Activated T-helper 1 cell treated with anti-CD3 and anti-CD28 coated beads, Interleukin-2, amount 50 U/mL, for 16 hours (primary cell): ENCODE measurements at places on chromosomes 7 and 10.

DNA sequence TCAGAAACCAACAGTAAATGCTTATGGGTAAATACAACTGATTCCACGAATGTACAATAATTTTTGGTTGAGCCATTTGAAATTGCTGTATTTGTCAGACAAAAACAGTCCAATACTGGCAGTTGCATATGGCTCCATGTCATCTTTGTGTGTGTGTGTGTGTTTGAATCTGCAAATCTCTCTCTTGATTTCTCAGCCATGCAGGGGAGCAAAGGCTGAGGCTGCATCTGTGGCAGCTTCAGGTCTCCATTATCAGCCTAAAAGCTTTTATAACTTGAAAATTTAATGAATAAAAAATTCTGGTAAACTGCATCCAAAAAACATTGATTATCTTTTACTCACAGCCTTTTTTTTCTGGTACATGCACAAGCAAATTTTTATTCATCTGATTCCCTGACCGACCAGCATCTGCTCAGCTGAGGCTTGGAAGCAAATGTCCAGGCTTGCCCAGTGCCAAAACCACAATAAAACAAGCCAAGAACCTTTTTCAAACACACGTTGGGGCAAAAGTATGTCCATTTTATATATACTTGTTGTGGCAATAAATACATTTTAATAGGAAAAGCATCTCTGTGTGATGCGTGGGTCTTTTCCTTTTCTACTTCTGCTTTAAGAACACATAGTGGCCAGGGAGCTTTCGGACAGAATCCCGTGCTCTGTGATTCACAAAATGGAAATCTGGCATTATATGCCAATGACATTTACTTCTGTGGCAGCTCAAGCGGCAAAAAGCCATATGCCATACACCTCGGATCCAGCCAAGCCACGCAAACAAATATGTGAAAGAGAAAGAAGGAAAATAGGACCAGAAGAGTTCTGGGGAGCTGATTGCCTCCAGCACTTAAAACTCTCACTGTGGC lies 275.6 kb upstream of the AOAH start:
- DNase-seq: no peak

DNA sequence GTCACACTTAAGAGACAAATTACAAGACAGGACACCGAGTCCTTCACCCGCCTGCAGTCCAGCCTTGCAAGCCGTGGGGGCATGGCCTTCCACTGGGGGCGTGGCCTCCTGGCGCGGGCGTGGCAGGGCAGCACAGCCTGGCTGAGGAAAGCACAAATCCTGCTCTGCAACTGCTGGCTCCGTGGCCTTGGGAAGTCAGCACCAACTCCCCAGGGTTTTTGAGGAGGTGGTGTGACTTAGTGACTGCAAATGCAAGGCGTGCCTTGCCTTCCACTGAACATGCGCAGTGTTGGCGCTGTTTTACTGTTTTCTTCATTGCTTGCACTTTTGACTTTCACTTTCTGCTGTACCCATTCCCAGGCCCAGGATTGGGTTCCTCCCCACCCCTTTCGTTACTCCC lies 12.9 kb upstream of the BMS1 start:
- no peak for DNase-seq

- DNase-seq: no peak
These were observed 146.4 kb downstream of the FAM204A start for GRCh38 chr10:118195729-118196128.

- DNase-seq: no peak
These were observed 193.7 kb upstream of the SVIL start for GRCh38 chr10:29828440-29828894.

DNA sequence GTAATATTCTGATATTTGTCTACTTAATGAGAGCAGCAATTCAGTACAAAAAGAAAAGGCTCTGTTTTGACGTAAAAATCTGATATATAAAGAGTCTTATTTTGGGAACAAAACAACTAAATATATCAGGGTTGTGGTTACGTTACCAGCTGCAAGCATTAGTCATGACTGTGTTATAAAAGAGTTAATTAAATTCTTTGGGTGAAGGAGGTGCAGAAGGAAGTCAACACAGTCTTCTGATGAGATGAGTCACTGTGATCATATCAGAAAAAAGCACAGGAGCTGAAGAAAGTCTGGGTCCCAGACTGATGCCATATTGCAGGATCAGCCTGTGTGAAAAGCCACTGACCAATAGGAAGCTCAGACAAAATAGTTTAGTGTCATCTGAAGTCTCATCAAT lies 234.3 kb upstream of the TEX47 start:
- DNase-seq: no peak

DNA sequence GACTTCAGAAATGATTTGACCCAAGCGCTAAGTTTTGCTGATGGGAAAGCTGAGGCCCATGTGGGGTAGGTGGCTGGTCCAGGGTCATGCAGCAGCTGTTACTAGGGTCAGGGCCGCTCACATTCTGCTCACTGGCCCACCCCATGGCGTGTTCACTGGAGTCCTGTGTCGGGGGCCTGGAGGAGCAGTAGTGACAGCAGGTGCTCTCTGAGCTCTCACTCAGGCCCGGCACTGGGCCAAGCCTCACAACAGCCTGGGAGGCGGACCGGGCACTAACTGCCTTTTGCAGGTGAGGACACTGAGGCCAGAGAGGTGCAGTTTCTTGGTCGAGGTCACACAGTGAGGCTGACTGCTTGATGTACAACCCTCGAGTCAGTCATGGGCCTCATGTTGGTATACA lies 82.7 kb downstream of the GLRX3 start:
- DNase-seq: no peak

DNA sequence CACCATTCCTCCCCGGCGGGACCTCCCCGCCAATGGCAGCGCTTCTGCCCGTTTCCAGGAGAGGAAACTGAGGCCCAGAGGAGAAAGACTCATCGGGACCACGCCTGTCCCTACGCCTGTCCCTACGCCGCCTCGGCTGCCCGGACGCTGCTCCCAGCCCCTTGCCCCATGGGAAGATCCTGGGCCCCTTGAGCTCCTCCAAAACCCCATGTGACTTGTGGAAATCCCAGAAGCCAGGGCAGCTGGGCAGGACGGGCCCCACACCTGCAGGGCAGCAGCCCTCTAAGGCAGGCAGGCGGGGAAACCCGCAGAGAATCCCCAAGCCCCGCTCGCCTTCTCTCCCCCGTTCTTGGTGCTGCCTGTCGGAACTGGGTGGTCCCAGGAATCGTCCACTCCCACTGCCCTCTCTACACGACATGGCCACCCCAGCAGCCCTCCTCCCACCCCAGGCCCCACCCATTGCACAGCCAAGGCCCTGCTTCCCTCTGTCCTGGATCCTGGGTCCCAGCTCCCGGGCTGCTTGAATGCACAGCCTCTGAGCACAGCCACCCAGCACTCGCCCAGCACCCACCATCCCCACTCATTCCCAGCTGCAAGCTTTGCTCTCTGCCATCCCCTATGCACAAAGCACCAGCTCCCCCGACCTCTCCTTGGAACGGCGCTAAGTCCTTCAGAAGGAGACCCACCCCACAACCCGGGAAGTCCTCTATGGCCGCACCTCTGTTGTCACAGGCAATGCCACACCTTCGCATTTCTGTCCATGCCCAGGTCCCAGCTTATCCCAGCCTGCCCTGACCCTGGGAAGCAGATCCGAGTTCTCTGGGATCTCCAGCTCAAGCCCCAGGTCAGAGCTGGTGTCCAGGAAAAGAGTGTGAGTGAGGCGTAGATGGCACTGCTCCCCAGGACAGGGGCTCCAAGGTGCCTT lies 50.6 kb downstream of the SLC29A4 start:
- DNase-seq: no peak

- no peak for DNase-seq
These were observed 11.3 kb upstream of the PHYH start for GRCh38 chr10:13311177-13311575.

- no peak for DNase-seq
These were observed 43.2 kb downstream of the DPYSL4 start for GRCh38 chr10:132229834-132230556.

DNA sequence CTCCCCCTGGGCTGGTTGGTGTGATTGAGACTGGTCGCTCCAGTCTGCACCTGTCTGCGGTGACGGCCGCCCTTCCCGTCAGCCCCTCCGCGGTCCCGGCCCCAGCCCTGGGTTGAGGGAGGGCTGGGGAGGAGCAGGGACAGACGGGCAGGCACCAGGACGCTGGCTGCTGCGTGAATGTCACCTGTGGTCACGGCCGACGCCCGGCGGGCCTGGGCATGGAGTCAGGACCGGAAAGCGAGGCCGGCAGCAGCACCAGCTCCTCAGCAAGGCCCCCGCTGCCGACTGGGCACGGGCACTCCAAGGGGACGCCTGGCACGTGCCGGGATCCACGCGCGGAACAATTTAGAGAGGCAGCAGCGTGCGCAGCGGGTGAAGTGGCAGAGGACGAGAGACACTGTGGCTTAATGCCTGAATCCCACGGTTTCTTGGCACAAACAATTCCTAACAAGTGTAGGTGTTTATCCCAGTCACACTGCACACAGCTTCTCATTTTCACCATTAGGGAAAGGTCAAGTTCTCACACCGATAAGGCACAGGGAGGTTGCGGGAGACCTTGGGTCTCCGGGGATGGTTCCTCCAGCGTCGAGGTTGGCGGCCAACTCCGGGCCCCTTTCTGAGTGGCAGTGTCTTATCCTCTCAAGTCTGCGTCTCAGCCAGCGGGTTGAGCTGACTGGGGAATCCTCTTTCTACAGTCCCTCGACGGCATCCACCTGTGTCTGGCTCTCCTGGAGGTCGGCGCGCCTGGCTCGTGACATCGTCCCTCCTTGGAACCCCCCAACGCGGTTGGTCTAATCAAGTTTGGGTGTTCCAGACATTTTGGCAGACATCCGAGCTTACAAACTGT lies 66.4 kb upstream of the ADGRA1 start:
- DNase-seq: no peak

DNA sequence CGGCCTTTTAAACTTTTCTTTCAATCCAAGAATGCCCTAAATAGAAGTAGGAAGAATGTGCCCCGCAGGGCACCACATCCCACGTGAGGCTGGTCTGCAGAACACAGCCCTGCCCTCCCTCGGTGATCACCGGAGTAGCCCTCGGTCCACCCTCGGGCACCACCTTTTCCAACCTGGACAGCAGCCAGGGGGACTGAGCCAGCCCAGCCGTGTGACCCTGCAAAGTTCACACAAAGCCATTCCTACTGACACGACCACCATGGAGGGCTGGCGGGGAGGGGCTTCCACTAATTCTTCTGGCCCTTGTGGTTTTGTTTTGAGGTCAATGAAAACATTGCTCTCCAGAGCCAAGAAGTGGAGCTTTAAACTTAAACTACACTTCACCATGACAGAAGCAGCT lies 132.2 kb downstream of the TCERG1L start:
- no peak for DNase-seq

DNA sequence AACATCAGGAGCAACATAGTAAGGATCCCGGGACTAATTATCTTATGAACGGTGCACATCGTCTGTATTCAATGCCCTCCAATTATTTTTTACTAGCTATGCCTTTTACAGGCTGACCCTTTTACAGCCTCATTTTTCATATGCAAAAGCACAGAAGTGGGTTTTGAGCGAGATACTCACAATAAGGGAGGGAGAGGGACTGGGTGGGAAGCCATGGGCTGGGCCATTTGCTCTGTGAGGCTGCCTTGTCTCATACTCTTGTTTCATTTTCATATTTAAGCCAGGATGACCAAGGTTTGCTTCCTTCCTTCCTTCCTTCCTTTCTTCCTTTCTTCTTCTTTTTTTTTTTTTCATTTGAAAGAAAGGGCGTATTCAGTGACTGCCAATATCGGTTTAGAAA lies 259.3 kb downstream of the TRIL start:
- no peak for DNase-seq

GRCh38 chr10:30343962-30344361 lies 5.1 kb downstream of the MTPAP start:
- DNase-seq: no peak

DNA sequence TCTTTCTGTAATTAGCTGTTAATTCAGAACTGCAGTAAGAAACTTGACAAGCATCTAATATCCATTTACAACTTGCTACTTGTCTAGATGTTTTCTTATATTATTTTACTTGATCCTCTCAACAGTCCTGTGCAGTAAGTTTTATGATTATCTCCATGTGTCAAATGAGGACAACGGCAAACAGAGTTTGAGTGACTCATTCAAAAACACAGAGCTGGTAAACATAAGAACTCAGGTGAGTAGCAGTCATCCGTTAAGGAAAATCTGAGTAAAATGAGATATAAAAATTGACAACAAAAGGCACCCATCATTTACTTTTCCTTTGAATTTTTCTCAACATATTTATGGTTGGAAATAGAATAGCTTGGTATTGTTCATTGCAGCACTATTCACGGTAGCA lies 19.0 kb upstream of the TARP start:
- no peak for DNase-seq

DNA sequence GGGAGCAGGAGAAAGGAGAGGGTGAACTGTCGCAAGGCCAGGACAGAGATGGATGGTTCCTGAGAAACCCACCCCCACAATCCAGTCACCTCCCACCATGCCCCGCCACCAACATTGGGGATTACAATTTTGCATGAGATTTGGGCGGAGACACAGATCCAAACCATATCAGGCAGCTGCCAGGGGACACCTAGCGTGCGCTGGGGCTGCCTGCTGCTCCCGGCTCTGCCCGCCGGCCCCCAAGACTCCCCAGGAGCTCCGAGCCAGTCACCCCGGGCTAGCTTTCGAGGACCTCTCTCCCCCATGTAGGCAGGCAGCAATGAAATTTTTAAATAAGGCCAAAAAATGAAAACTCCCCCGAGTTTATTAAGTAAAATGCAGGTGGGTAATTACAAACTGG lies 111.7 kb downstream of the UNCX start:
- DNase-seq: no peak
